ENCODE measurements at places on chromosomes 11 and 22.

DNA sequence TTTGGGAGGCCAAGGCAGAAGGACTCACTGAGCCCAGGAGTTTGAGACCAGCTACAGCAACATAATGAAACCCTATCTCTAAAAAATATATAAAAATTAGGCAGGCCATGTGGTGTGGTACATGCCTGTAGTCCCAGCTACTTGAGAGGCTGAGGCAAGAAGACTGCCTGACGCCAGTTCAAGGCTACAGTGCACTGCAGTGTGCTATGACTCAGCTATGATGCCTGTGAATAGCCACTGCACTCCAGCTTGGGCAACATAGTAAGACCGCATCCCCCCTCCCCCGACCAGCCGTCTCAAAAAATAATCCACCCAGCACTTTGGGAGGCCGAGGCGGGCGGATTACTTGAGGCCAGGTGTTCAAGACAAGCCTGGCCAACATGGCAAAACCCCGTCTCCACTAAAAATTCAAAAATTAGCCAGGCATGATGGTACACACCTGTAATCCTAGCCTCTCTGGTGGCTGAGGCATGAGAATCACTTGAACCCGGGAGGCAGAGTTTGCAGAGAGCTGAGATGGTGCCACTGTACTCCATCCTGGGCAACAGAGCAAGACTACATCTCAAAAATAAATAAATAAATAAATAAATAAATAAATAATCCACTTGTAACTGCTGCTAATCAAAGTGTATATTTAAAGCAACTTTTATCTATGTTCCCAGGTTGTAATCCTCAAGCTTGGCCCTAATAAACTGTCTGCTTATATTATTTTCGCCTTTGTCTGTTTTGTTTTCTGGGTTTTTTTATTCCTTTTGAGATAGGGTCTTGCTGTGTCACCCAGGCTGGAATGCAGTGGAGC, 7.8 kb downstream of the HPS5 start:
- no peak for DNase-seq

DNA sequence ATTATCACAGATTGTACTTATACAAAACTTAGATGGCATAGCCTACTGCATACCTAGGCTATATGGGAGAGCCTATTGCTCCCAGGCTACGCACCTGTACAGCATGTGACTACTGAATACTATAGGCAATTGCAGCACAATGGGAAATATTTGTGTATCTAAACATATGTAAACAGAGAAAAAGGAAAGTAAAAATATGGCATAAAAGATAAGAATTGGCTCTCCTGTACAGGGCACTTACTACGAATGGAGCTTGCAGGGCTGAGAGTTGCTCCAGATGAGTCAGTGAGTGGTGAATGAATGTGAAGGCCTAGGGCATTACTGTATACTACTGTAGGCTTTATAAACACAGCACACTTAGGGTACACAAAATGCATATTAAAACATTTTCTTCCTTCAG, 13.2 kb downstream of the APOL6 start:
- DNase-seq, result no peak

GRCh38 chr11:116600930-116601329, 171.9 kb downstream of the BUD13 start:
- no peak for DNase-seq

GRCh38 chr22:39220890-39221850, 23.6 kb downstream of the PDGFB start:
- DNase-seq, result no peak

DNA sequence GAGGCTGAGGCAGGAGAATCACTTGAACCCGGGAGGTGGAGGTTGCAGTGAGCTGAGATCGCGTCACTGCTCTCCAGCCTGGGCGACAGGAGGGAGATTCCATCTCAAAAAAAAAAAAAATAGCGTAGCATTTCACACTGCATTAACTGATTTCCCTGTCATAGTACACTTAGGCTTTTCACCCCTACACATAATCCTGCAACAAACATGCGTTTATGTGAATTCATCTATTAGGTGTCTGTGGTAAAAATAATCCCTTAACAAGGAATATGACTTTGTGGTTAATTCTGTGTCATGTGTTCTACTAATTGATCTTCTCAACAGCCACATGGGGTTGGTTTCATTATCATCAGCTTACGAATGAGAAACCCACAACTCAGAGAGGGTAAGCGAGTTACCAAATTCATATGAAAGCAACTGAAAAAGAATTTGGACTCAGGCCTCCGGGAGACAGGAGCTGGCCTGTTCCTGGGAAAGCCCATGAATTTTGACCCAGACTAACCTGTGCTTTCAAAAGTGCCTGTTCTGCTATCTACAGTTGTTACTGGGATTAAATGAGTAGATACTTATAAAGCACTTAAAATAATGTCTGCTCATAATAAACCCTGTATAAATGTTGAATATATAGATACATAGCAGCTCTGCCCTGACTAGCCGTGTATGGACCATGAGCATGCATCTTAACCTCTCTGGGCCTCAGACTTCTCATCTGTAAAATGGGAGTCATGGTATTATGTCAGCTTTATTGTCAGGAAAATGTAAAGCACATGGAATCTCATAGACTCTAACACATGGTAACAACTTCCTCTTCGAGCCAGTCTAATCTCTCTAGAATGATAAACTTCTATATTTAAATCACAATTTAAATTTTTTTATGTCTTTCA, 36.6 kb downstream of the KCNJ1 start:
- peak; percentile 24 for DNase-seq

- DNase-seq, result no peak
These were observed 9.9 kb downstream of the TESMIN start for GRCh38 chr11:68741463-68741862.

DNA sequence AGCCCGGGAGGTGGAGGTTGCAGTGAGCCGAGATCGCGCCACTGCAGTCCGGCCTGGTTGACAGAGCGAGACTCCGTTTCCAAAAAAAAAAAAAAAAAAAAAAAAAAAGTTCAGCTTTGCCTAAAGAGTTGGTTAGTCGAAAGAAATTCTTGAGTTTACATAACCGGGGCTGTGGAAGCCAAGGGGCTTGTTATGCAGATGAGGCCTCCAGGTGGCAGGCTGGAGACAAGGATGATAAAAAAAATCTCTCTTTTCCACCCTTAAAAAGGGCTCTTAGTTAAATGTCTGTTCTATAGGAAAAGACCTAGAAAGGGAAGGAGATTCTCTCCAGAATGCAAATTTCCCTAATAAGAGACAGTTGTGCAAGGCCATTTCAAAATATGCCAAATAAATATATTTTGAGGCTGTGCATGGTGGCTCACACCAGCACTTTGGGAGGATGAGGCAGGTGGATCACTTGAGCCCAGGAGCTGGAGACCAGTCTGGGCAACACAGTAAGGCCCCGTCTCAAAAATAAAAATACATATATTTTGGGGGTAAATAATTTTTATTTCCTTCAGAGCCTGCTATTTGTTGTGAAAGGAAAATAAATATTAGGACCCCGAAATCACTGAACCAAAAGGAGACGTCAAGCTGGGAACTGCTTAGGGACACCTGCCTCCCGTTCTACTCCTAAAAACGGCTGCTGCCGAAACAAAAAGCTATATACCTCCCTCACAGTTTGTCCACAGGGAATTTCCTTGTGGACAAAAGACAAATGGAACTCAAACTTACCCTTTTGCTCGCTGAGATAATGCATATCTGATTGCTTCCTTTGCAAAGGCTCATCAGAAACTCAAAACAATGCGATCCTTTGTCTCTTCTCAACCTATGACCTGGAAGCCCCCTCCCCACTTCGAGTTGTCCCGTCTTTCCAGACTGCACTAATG, 2.4 kb upstream of the IFITM2 start:
- peak; percentile 68 for DNase-seq

DNA sequence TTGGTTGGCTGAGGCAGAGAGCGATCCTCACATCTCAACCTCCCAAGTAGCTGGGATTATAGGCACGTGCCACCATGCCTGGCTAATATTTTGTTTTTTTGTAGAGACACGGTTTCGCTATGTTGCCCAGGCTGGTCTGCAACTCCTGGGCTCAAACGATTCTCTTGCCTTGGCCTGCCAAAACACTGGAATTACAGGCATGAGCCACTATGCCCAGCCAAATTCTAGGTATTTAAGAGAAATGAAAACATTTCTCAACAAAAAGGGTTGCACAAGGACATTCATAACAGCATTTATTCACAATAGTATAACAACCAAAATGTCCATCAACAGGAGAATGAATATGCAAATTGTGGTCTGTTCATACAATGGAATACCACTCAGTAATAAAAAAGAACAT, 31.7 kb upstream of the RBX1 start:
- no peak for DNase-seq

- no peak for DNase-seq
These were observed 255.6 kb upstream of the CADM1 start for GRCh38 chr11:115759622-115760460.

- peak; percentile 72 for DNase-seq
These were observed 9.4 kb upstream of the SF1 start for GRCh38 chr11:64787526-64788320.

- DNase-seq, result no peak
These were observed 49.7 kb upstream of the CECR2 start for GRCh38 chr22:17319546-17319945.

- no peak for DNase-seq
These were observed 16.0 kb downstream of the BCL9L start for GRCh38 chr11:118909619-118910308.

- DNase-seq, result no peak
These were observed 260.0 kb downstream of the KCNA4 start for GRCh38 chr11:29756871-29757270.

- DNase-seq, result no peak
These were observed 31.1 kb upstream of the CD44 start for GRCh38 chr11:35107861-35108260.

- no peak for DNase-seq
These were observed 21.8 kb upstream of the SLC22A24 start for GRCh38 chr11:63165706-63166310.

- DNase-seq, result no peak
These were observed 7.6 kb upstream of the FJX1 start for GRCh38 chr11:35610631-35611030.

GRCh38 chr11:76004400-76004799, 189.4 kb downstream of the UVRAG start:
- no peak for DNase-seq

DNA sequence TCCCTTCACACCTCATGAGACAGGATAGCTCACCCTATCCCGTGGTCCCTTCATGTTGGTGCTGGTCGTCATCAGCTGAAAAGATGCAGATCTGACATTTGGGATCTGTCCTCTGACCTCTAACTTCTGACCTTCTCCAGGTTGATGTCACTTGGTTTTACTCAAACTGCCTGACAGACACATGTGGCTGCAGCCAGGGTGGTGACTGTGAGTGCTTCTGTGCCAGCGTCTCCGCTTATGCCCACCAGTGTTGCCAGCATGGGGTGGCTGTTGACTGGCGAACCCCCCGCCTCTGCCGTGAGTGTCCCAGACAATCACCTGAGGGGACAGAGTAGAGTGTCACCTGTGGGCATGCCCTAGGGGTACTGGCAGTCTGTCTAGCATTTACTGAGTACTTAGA, 49.7 kb downstream of the OTOG start:
- DNase-seq, result no peak

GRCh38 chr11:131533998-131534397, 163.6 kb downstream of the NTM start:
- no peak for DNase-seq

DNA sequence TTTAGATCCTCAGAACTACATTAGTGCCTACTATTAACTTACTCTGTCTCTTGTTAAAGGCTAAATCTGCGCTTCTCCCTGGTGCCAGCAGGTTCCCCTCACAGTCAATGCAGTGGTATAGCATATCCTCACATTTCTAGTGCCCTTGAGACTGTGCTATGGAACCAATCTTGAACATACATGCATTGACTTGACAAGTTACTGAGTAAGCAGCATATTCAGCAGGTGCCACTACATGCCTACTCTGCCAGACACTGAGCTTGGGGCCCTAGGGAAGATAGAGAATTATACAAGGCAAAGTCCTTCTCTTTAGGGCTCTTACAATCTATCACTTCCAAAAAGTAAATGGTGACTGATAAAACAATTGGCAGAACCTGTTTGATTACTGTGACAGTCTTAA, 3.2 kb downstream of the FUT4 start:
- DNase-seq, result no peak

GRCh38 chr22:25016311-25016710, 63.8 kb downstream of the KIAA1671 start:
- DNase-seq, result no peak

- no peak for DNase-seq
These were observed 2.6 kb upstream of the RAB3IL1 start for GRCh38 chr11:61919705-61920631.

GRCh38 chr22:44080936-44081861, 57.1 kb downstream of the PARVB start:
- DNase-seq, result peak; percentile 69

- DNase-seq, result no peak
These were observed 18.1 kb upstream of the DKK3 start for GRCh38 chr11:12026331-12027211.

DNA sequence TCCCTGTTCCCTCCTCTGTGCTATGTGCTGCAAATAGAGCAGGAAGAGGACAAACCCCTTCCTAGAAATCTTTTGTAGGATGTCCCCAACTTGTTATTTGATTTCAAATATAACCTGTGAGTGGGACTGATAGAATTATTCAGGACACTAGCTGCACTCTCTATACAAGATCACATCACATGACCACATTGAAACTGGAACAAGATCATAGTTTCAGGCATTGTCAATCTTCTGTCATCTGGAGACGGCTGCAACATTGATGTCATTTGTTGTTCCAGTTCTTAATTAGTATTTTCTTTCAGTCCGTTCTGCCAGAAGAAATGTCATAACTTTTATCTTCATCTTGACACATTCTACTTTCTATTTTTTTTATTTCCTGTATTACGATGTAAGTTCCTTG, 89.3 kb downstream of the GRIA4 start:
- DNase-seq, result no peak

DNA sequence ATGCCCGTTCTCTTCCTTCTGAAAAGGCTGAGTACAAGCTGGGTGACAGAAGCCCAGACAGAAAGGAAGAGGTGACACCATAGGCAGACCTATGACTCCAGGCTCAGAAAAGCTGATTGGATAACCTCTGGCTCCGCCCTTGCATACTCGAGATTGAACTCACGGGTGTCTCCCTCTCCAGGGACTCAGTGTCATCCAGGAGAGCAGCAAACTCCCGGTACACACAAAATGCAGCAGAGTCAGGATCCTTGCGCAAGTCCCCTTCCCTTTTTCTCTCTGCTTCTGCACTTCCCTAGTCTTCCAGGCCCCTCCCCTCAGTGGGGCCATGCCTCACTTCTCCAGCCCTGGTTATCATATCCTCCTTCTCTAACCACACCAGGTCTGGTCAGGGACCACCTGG, 9.8 kb downstream of the SCN4B start:
- no peak for DNase-seq

- no peak for DNase-seq
These were observed 15.1 kb downstream of the TMEM184B start for GRCh38 chr22:38257650-38258250.

GRCh38 chr11:36945384-36945783, 347.3 kb upstream of the RAG2 start:
- no peak for DNase-seq
